Activated CD4-positive, alpha-beta T cell treated with anti-CD3 and anti-CD28 coated beads for 36 hours (primary cell): ENCODE measurements at places on chromosomes 16 and 17. TPM values are rescaled to one million over a fixed set of nuclear protein-coding genes. Genes with fewer than 3 reads are reported as not detected.

Gene ZNF597
- 1.9 TPM for total RNA-seq

Gene CES3
- total RNA-seq, result 1.9 TPM

- no peak for DNase-seq
- H3K27me3 ChIP-seq, result no peaks in the 10 kb centered on the region
- peaks cover 5% of the 10 kb centered on the region for H3K36me3 ChIP-seq
- H3K27ac ChIP-seq, result no peak overlapping the region
These were observed 142.5 kb downstream of the SNX29 start for GRCh38 chr16:12119037-12119436.

- no peak overlapping the region for H3K27ac ChIP-seq
- peaks cover 2% of the 10 kb centered on the region for H3K4me1 ChIP-seq
- no peaks in the 10 kb centered on the region for H3K36me3 ChIP-seq
- H3K4me3 ChIP-seq, result no peak overlapping the region
These were observed 13.1 kb downstream of the BCAR1 start for GRCh38 chr16:75238132-75238852.
